ENCODE measurements at places on chromosomes 1 and 21. TPM values are rescaled to one million over a fixed set of nuclear protein-coding genes. Genes with fewer than 3 reads are reported as not detected.

Gene EBNA1BP2
- total RNA-seq = 37.0 TPM

DNA sequence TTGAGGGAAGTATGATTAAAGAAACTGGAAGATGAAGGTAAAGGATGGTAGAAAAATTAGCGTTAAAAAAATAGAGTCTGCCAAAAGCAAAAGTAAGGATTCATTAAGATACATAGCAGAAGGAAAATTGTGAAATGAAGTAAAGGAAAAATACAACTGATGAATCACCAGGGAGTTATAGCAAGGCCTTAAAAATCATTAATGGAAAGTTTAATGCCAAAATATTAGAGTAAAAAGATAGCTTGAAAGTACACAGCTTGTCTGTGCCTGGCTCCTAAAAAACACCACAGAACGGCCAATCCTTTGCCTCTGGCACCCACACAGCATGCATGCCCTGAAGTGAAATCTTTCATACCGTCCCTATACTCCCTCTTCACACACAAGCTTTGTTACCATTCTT is 66.9 kb upstream of the APOBEC4 start:
- no peaks in the 10 kb centered on the region for H3K27me3 ChIP-seq
- H3K4me3 ChIP-seq = no peak overlapping the region
- no peaks in the 10 kb centered on the region for H3K36me3 ChIP-seq

DNA sequence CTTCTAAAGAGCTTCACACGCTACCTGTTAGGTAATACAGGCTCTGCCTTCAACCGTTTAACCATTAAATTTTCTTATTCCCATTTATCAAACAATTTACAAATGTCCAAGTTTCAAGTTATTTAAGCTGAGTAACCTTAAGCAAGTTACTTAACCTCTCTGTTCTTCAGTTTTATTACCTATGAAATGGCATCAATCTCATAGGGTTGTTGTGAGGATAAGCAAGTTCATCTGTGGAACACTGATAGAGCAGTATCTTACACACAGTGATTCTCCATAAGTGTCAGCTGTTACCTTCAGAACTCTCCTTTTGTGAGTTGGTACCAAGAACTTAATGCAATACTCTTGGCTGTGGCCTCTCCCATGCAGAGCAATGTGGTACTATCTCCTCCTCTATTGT is 40.0 kb downstream of the GRIK3 start:
- H3K36me3 ChIP-seq = no peaks in the 10 kb centered on the region
- no peaks in the 10 kb centered on the region for H3K4me1 ChIP-seq
- H3K27me3 ChIP-seq = peaks cover 15% of the 10 kb centered on the region

- H3K36me3 ChIP-seq = no peaks in the 10 kb centered on the region
- no peaks in the 10 kb centered on the region for H3K27me3 ChIP-seq
- no peak overlapping the region for H3K4me3 ChIP-seq
- no peak overlapping the region for H3K27ac ChIP-seq
- H3K4me1 ChIP-seq = no peaks in the 10 kb centered on the region
Measured at GRCh38 chr1:166485620-166486019, 318.8 kb upstream of the FAM78B start.

DNA sequence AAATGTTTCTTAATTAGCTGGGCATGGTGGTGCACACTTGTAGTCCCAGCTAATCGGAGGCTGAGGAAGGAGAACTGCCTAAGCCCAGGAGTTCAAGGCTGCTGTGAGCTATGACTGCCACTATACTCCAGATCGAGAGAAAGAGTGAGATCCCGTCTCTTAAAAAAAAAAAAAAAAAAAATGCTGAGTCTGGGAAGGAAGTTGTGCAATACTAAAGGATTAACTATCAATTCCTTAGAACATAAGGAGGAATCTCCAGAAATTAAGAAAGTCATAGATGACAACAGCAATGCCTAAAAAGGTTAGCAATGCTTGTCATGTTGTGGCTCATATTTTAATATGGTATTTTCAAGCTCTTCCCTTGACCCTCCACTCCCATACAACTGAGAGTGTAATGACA is 5.3 kb downstream of the LUZP1 start:
- H3K27ac ChIP-seq = no peak overlapping the region
- peaks cover 3% of the 10 kb centered on the region for H3K36me3 ChIP-seq
- no peak overlapping the region for H3K4me3 ChIP-seq
- DNase-seq = no peak

DNA sequence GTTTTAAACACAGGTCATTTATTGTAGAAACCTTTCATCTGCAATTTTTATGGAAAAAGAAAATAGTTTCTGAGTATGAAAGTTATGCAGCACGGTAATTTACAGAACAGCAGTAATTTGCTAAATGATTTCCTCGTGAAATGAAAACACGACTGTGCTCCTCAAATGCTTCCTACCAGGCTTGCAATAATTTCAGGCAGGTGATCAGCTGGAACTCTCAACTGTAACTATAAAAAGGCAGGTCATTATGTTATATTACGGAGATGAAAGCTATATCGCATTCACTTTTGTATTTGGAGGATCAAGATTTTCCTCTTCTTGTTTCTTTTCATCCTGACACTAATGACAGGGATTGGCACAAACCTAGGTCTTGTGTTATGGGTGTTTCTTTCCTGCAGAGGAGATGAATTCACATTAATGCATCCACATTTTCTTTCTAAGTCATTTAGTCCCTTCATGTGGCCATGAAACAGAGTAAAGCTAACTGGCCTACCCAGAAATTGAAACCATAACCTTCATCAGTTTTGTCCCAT is 57.4 kb downstream of the SAMSN1 start:
- no peaks in the 10 kb centered on the region for H3K27me3 ChIP-seq
- peak overlapping the region; percentile 51 for H3K27ac ChIP-seq
- peaks cover 12% of the 10 kb centered on the region for H3K36me3 ChIP-seq
- DNase-seq = no peak
- H3K4me3 ChIP-seq = peak overlapping the region; percentile 52

GRCh38 chr21:38766987-38767722 is 38.6 kb upstream of the ETS2 start:
- no peaks in the 10 kb centered on the region for H3K27me3 ChIP-seq
- peak; percentile 72 for DNase-seq
- H3K27ac ChIP-seq = peak overlapping the region; percentile 98
- peaks cover 15% of the 10 kb centered on the region for H3K36me3 ChIP-seq
- peaks cover 71% of the 10 kb centered on the region for H3K4me1 ChIP-seq
- peak overlapping the region; percentile 74 for H3K4me3 ChIP-seq

- DNase-seq = peak; percentile 22
- no peak overlapping the region for H3K27ac ChIP-seq
- no peaks in the 10 kb centered on the region for H3K27me3 ChIP-seq
- H3K4me1 ChIP-seq = peaks cover 30% of the 10 kb centered on the region
- H3K4me3 ChIP-seq = no peak overlapping the region
- H3K36me3 ChIP-seq = no peaks in the 10 kb centered on the region
Measured at GRCh38 chr1:145690587-145691558, 16.3 kb downstream of the PDZK1 start.

Gene PRSS38
- not detected for total RNA-seq

GRCh38 chr1:220841293-220841692 is 38.0 kb upstream of the HLX start:
- H3K27ac ChIP-seq = no peak overlapping the region
- H3K4me1 ChIP-seq = no peaks in the 10 kb centered on the region
- no peaks in the 10 kb centered on the region for H3K27me3 ChIP-seq
- H3K4me3 ChIP-seq = no peak overlapping the region
- no peaks in the 10 kb centered on the region for H3K36me3 ChIP-seq

Gene SLC6A17
- 0.53 TPM for total RNA-seq

- no peaks in the 10 kb centered on the region for H3K36me3 ChIP-seq
- no peak overlapping the region for H3K27ac ChIP-seq
- no peak overlapping the region for H3K4me3 ChIP-seq
- H3K4me1 ChIP-seq = no peaks in the 10 kb centered on the region
- DNase-seq = no peak
Measured at GRCh38 chr21:28342212-28342810, 650.4 kb downstream of the LTN1 start.

DNA sequence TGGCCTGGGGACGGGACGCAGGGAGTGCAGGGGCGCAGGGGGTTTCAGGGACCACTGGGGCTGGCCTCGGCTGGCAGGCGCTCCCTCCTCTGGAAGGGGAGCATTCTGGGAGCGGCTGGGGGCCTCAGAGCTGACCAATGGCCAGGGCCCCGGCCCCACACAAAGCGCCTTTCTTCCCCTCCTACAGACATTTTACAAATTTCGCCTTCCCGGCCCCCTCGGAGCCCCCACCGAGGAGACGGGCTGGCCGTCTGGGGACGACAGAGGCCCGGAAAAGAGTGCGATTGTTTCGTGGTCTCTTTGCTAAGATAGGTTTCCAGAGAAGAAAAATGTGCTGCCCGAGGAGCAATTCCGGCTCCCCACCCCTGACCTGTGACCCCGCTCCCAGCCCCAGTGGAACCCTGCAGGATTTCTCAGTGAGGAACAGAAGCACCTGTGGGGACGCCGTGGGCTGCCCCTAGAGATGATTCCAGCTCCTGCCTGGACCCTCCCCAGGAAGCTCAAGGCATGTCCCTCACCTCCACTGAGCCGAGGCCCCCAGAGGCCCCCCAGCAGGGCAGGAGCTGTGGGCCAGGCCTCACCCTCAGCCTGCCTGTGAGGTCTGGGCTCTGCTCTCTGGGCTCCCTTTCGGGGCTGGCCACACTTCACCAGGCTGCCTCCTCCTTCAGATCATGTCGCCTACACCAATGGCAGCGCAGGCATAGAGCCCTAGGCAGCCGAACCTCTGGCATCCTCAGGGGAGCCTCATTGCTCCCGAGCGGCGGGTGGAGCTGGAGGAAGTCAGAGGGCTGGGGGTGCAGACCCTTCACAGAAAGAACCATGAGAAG is 15.0 kb upstream of the PLEKHG5 start:
- H3K27ac ChIP-seq = no peak overlapping the region
- no peaks in the 10 kb centered on the region for H3K36me3 ChIP-seq
- no peaks in the 10 kb centered on the region for H3K27me3 ChIP-seq
- no peak overlapping the region for H3K4me3 ChIP-seq

GRCh38 chr1:39842030-39842678 is 41.1 kb downstream of the TRIT1 start:
- no peaks in the 10 kb centered on the region for H3K27me3 ChIP-seq
- no peak overlapping the region for H3K4me3 ChIP-seq
- peaks cover 3% of the 10 kb centered on the region for H3K36me3 ChIP-seq
- peaks cover 57% of the 10 kb centered on the region for H3K4me1 ChIP-seq
- peak overlapping the region; percentile 44 for H3K27ac ChIP-seq
- DNase-seq = no peak

Gene PAPPA2
- 3.3 TPM for total RNA-seq

- no peak overlapping the region for H3K4me3 ChIP-seq
- H3K36me3 ChIP-seq = peaks cover 55% of the 10 kb centered on the region
- peaks cover 6% of the 10 kb centered on the region for H3K4me1 ChIP-seq
- no peak for DNase-seq
- no peaks in the 10 kb centered on the region for H3K27me3 ChIP-seq
Measured at GRCh38 chr1:70234733-70235132, 13.6 kb downstream of the SRSF11 start.

Gene FAM167B
- total RNA-seq = 1.6 TPM

Gene RNU1-1
- total RNA-seq = 1,278 TPM

Data from activated T-cell treated with anti-CD3 and anti-CD28 coated beads, Interleukin-2, amount 50 U/mL, for 72 hours (primary cell).